Right atrium auricular region (tissue), 2 donors: ENCODE measurements at places on chromosomes 4 and X.

- DNase-seq = no peak
Observed at GRCh38 chr4:66575008-66575696, 904.9 kb upstream of the EPHA5 start.

GRCh38 chr4:139859876-139860275 is 194.3 kb downstream of the MGST2 start:
- no peak for DNase-seq

DNA sequence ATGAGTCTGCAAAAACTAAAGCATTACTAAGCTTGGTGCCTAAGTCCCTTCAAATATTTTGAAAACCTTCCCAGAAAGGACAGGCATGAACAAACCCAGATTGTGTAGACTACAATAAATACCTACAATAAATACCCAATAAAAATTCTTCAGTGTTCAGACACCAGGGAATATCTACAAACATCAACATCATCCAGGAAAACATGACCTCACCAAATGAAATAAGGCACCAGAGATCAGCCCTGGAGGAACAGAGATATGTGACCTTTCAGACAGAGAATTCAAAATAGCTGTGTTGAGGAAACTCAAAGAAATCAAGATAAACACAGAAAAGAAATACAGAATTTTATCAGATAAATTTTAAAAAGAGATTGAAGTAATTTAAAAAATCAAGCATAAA is 57.8 kb upstream of the NLRP2B start:
- DNase-seq = no peak

GRCh38 chrX:29470030-29470429 is 745.3 kb upstream of the MAGEB2 start:
- no peak for DNase-seq

DNA sequence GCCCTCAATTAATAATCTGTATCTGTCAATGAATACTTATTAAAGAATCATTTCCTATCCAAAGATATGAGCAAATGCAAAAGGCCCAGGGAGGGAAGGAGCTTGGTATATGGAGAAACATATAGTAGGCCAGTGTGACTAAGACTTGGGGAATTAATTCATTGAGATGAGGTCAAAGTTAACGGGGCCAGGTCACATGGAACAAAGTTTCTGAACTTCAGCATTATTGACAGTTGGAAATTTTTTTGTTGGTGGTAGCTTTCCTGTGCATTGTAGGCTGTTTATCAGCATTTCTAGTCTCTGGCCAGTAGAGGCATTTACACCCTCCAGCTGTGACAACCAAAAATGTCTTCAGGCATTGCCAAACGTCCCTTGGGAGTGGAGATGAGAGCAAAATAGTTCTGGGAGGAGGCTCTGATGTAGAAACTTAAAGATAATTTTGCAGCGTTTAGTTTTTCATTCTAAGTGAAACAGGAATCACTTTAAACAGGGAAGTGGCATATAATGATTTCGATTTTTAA is 202.0 kb downstream of the SLC4A4 start:
- DNase-seq = no peak

DNA sequence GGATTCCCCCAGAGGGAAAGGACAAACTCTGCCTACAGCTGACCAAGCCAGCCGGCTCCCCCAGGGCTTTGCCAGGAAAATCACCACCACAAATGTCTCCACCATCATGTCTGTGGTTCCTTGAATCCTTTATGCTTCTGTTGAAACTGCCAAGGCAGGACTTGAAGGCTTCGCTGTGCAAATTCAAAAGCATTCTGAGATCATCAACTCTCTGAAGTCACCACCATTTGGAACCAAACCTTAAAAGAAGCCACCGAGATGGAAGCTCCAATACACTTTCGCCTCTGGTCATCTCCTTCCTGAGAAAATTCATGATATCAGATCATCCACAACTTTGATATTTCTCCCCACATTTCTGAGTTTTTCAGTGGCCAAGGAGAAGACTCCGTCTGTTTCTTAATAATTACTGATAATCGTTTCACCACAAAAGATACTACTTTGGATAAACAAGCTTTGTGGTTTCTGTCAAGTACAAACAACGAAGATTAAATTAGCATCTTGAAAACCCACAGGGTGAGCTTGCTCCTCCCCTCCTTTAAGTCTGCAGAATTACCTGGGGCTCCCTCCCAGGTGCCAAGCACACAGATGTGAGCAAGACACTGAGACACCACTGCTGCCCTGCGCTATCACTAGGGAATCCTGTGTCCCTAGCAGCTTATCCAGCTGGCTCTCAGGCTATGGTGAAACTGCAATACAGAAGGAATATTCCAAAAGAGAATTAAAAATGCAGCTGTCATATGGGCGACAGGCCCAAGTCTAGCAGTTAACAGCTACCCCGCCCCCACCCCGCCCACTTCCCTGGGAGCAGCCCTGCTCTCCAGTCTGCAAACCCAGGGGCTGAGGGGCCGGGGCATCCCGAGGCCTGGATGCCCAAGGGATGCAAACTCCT is 125.0 kb upstream of the TBL1X start:
- no peak for DNase-seq

DNA sequence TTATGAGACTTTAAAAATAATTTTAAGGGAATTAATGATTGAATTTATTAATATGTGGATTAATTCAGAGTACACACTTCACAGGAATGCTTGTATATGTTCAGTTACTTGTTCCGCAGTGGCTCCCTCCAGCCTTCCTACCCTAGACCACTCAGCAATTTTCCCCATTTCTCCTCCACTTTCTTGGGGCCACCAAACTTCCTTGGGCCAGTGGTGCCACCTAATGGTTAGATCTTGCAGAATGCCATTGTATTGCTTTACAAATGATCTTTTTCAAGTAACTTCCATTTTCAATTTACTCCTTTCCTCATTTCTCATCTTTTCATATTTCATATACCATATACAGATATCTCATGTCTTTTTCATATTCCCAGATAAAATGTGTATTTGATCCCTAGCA is 3.6 kb upstream of the RNF175 start:
- no peak for DNase-seq

DNA sequence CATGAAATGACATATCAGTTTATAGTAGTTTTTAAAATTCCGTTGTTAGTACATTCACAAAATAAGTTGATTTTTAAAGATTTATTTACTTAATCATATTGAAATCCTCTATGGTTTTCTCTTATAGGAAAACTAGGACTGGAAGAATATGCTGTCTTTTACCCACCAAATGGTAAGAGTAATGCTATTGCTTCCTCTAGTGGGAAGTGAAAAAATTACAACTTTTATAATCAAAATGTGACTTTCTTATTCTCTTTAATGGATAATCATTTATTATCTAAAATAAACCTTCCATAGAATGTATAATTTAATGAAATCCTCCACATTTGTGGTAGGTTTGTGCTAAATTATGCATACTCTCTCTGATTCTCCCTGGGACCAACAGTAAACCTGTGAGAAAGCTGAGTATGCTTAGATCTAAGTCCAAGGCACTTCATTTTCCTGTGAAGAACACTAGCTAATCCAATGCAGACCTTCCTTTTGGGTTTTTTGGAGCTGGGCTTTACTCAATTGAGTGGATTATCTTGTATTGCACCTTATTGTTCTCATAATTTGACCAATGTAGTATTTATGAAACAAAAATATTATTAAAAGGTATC is 136.2 kb downstream of the TBC1D19 start:
- DNase-seq = no peak

DNA sequence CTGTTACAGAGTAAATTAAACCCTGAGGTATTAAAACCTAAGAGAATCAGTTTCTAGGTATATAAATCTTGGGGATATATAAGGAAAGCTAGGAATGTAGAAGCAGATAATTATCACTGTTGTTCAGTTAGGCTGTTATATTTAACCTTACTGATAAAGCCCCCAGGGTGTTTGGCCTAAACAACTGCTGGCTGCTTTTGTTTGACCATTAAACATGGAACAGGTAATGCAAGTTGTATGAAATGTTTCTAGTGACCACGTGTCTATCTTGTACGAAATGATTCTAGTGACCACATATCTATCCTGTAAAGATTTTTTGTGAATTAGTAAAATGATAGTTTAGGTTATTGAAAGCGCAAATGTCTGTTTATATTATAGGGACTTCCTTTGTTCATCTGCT is 52.6 kb downstream of the SGMS2 start:
- no peak for DNase-seq

- DNase-seq = no peak
Observed at GRCh38 chr4:37001688-37002436, 242.7 kb upstream of the NWD2 start.

DNA sequence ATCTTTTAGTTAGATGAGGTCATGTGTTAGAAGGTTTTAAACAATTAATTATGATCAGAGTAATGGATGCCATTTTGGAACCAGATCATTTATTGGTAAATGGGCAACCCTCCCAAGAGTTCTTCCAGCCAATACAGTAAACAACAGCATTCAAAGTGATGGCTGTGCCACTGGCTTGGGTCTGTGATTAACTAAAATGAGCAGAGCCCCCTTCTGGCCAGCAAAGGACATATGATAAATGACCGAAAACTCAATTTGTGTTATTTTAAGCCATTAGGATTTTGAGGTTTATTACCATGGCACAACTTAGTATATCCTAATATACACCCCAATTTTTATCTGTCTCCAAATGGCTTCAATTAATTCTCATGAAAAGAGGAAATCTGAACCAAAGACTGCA is 90.8 kb upstream of the NPFFR2 start:
- DNase-seq = no peak

GRCh38 chr4:99649778-99650177 is 7.8 kb downstream of the C4orf54 start:
- DNase-seq = no peak

- no peak for DNase-seq
Observed at GRCh38 chrX:106955004-106955772, 35.0 kb downstream of the CLDN2 start.

DNA sequence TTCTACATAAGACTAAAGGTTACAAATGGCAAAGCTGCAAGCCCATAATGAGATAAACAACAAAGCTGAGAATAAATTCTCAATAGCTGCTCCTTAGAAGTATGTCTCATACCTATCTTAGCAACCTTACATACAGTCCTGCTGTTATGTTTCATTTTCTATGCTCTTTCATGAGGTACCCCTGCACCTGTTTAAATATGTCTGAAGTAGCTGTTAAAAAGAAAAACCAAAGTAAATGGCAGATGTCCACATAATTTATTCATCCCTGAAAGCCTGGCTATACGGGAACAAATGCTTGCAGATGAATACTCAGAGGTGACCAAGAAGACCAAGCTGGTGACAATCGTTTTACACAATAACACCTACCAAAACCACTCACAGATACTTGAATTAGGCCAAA is 22.5 kb downstream of the PPA2 start:
- no peak for DNase-seq

GRCh38 chrX:96909291-96909690 is 25.6 kb downstream of the RPA4 start:
- no peak for DNase-seq

- DNase-seq = no peak
Observed at GRCh38 chr4:145623831-145624230, 4.6 kb downstream of the MMAA start.

DNA sequence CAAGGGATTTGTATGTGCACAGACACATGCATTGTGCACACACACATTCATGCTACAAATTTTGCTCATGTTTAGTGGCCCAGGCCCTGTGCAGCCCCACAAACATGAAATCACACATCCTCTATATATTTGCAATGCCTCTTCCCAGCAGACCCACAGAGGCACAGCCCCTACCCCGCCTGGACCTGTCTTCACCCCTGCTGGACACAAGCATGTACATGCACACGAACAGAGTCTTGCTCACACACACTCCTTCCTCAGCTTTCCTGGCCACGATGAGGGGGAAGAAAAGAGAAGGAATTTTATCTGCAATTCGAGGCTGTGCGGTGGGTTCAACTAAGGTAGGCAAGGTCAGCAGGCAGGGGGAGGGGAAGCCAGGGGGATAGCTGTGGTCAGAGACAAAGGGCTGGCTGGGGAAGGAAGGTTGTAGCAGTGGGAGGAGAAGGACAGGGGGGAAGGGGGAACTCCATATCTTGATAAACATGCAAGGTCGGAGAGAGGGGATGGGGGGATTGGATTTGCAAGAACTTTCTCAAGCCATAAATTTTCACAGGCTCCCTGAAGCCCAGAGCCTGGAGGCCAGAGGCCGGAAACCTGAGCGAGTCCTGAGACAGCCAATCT is 156.4 kb downstream of the EFNB1 start:
- DNase-seq = no peak

DNA sequence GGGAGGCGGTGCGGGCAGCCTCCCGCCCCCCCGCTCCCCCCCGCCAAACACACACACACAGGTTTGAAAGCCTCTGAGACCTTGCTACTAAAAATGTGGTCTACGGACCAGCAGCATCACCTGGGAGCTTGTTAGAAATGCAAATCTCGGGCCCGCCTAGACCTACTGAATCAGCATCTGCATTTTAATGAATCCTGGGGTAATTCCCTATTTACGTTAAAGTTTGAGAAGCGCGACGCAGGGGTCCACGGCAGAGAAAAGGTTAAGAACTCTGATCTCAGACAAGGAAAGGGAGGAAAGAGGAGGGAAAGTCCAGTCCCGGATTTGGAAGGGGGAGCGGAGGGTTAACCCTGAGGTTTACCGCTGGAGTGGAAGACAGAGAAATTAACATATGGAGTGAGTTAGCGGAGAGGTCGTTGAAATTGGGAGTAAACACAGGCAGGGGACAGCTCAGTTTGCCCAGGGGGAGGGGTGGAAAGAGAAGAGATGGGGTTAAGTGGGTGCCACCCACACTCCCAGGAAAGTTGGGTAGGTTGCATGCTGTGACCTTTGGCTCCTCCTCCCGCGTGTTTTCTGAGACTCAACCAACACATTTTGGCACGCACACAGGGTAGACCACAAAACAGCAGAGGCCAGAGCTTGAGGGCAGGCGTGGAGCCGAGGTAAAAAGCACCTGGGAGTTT is 483.6 kb downstream of the BCOR start:
- DNase-seq = no peak

DNA sequence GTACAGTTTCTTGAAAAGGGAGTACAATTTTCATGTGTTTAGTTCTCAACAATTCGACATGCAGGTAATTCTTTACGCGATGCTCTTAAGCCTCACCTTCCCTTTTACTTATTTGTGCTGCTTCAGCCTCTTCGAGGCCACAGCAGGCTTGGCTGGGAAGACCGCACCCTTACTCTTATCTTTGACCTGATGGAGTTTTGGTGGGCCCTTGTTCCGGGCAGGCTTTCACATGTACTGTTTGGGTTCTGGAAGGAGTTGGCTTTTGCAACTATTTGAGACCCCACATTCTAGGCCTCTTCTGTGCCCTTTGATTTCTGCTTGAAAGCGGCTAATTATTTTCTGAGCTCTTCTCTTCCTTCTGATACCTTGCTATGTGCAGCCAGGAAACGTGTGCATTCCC is 60.2 kb downstream of the FAM193A start:
- no peak for DNase-seq

GRCh38 chrX:24294619-24295018 is 19.2 kb downstream of the SUPT20HL2 start:
- no peak for DNase-seq

DNA sequence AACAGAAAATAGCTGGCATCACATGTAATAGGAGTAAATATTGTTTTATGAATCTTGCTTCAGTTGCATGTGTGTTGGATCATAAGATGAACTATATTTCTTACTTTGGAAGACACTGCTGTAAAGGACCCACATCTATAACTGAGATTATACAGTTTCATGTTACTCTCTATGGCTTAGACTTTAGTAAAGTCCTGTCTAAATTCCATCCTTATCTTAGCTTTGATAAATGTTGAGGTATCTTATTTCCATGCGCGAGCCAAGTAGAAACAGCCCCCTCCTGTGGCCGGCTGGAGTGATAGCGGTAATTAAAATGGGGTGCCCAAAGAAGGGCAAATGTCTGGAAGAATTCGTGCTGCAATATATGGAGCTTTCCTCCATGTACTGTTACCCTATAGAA is 43.0 kb downstream of the CCDC158 start:
- DNase-seq = no peak

GRCh38 chr4:157115613-157116335 is 39.8 kb downstream of the GLRB start:
- no peak for DNase-seq

GRCh38 chr4:17687237-17687857 is 72.9 kb downstream of the MED28 start:
- no peak for DNase-seq
